ENCODE measurements at places on chromosomes 12 and 14.

DNA sequence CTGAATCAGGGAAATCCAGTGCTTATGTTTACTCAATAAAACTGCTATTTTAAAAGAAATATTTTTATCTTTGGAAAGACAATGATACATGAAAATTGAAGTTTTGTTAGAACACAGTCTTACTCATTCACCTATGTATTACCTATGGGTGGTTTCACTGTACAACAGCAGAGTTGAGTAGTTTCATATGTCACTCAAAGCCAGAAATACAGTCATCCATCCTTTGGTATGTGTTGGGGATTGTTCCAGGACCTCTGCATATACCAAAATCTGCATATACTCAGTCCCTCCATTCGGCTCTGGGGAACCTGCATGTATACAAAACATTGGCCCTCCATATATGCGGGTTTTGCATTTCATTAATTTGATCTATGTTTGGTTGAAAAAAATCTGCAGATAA lies 190.6 kb downstream of the GPHN start:
- no peak for DNase-seq

DNA sequence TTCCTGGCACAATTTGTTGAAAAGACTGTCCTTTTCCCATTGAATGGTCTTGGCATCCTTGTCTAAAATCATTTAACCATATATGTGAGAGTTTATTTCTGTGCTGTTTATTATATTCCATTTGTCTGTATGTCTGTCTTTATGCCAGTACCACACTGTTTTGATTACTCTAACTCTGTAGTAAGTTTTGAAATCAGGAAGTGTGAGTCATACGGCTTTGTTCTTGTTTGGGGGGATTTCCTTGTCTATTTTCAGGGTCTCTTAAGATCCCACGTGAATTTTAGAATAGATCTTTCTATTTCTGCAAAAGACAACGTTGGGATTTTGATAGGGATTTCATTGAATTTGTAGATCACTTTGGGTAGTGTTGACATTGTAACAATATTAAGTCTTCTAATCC lies 88.5 kb downstream of the MYRFL start:
- no peak for DNase-seq

DNA sequence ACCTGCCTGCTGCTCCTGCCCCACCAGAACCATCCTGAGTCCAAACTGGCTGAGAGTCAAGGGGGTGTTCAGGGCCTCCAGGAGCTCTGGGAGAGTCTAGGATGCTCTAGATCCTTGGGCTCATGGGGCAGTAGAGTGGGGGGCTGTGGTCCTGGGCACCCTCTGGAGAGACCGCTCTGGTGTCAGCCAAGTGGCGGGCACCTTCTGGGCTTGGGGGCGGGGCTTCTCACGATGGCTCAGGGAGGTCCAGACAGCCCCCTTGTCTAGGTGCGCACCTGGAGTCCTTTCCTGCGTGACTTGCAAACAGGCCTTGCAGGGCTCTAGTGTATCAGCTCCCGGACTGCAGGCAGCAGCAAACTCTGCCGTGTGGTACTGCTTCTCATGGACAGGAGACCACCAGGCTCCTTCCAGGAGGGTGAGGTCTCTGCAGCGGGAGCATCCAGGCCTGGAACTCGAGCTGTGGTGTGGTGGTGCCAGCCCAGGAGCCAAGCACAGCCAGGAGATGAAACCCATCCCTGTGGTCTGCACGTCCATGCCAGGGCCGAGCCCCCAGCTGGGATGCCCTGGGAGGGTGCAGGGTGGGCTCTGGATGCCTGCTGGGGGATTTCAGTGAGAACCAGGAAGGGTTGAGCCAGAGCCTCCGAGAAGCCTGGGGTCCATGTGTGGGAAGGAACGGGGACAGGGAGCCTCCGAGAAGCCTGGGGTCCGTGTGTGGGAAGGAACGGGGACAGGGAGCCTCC lies 15.0 kb downstream of the PACS2 start:
- DNase-seq: no peak

DNA sequence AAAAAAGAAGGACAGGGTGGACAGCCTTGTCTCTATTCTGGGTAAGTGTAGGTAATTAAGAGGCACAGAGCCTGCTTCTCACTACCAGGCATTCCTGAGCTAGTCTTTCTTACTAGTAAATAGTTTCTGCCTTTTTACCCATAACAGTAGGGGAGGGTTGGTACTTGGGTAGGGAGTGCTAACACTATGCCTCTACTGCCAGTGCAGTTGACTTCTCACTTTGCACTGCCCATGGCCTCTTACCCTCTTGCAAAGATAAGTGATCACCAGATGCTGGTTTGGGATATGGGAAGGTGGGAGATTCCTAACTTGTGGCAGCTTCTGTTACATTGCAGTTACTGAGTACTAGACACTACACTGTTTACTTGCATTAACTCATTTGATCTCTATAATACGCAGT lies 11.6 kb downstream of the AHSA1 start:
- no peak for DNase-seq

GRCh38 chr12:167959-168600 lies 45.9 kb downstream of the SLC6A12 start:
- DNase-seq: no peak

- no peak for DNase-seq
Measured at GRCh38 chr14:55388160-55388559, 23.5 kb downstream of the ATG14 start.

DNA sequence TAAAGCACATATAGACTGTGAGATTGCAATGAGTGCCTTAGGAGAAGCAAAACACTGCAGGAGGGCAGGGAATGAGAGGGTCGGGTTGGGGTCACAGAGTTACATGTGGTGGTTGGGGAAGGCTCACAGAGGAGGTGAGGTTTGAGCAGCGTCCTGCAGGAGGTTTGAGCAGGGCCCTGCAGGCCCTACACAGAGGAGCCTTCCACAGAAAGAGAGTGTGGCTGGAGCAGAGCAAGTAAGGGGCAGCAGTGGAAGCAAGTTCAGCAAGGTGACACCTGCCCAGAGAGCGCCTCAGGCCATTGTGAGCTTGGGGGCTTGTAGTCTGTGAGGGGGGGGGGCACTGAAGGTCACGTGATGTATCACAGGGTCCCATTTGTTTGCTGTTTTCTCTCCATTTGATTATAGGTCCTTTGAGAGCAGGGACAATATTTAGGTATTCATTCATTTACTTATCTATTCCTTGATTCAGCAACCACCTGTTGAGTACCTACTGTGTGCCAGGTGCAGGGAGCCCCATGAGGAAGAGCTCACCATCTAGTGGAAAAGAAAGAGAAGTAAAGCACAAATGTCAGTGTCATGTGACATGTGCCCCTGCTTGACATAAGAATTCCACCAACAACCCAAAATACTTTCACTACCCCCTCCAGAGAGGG lies 56.6 kb downstream of the GALNT16 start:
- DNase-seq: no peak

- no peak for DNase-seq
Measured at GRCh38 chr14:87084908-87085307, 908.1 kb downstream of the GALC start.

GRCh38 chr12:84069198-84069597 lies 843.4 kb downstream of the SLC6A15 start:
- no peak for DNase-seq

- DNase-seq: no peak
Measured at GRCh38 chr14:103708750-103709187, 6.5 kb downstream of the XRCC3 start.

- DNase-seq: no peak
Measured at GRCh38 chr14:54470701-54471100, 18.1 kb downstream of the GMFB start.

- no peak for DNase-seq
Measured at GRCh38 chr12:32270818-32271710, 128.3 kb upstream of the FGD4 start.

- no peak for DNase-seq
Measured at GRCh38 chr14:82595466-82595865, 1061.8 kb upstream of the SEL1L start.

DNA sequence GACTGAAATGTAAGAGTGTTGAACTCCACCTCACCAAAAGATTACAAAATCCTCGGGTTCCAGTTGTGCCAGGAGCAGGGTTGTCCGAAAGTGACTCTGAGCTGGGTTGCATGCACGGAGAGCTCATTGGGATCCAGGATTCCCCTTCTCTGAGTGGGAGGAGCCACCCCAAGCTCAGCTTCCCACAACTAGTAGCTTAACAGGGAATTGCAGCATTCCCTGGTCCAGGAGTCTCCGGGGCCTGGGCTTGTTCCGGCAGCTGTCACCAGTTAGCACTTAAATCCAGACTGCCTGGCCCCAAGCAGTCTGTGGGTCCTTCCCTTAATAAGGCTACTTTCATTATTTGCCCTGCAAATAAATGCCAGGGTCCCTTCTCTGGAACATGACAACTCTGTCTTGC lies 50.1 kb downstream of the CD9 start:
- no peak for DNase-seq

DNA sequence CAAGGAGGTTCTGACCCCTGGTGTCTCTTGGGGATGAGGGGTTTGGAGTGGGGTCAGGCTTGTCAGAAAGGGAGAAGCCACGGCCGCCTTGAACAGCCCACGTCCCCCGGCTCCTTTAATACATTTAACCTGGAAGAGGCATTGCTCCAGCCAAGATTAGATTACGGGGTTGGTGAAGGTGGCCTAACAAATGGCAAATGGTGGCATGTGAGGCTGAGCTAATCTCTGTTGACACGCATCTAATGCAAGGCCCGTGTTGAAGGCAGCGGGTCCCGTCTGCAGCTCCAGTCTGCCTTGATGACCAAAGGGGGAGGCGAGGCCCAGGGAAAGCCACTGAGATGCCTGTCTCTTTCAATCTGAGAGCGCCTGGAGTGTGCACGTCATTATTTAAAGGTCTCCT lies 673.7 kb upstream of the TBX3 start:
- DNase-seq: no peak

DNA sequence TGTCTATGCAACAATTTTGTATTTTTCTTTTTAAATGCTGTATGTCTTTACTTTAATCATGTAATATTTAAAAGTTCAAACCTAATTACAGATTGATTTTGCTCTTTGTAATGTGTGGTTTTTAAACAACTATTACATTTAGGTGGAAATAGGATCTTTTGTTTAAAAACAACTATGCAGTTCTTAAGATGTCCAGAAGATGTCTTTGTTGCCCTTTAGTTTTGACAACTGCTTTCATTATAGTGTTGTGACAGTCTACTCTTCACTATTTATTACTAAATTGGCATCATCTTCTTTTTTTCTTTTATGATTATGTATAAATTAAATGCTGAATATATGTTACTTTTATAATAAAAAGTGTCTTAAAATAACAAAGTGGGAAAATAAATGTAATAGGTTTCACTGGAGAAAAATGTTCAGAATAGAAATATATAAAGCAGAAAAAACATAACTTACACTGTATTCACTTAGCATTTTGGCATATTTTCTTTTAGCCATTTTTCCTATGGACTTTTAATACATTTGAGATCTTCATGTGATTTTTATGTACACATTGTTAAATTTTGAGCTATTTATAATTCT lies 27.1 kb upstream of the PCNX4 start:
- no peak for DNase-seq

DNA sequence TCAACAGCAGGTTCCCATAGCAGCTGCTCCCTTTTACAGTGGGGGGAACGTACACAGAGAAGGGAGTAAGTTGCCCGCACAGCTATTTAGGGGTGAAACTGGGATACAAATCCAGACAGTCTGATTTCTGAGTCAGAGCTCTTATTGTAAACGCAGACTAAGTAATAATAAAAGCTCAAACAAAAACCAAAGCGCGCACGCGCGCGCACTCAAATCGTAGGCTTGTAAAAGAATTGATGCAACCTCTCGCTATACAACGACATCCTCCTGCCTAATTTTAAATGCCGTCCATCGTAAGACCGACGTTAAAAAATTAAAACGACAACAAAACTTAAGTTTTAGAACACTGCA lies 747 bp upstream of the DACT1 start:
- DNase-seq: no peak

- no peak for DNase-seq
Measured at GRCh38 chr14:68669603-68670358, 123.1 kb downstream of the ZFP36L1 start.

- no peak for DNase-seq
Measured at GRCh38 chr12:88433997-88434703, 146.1 kb downstream of the KITLG start.

DNA sequence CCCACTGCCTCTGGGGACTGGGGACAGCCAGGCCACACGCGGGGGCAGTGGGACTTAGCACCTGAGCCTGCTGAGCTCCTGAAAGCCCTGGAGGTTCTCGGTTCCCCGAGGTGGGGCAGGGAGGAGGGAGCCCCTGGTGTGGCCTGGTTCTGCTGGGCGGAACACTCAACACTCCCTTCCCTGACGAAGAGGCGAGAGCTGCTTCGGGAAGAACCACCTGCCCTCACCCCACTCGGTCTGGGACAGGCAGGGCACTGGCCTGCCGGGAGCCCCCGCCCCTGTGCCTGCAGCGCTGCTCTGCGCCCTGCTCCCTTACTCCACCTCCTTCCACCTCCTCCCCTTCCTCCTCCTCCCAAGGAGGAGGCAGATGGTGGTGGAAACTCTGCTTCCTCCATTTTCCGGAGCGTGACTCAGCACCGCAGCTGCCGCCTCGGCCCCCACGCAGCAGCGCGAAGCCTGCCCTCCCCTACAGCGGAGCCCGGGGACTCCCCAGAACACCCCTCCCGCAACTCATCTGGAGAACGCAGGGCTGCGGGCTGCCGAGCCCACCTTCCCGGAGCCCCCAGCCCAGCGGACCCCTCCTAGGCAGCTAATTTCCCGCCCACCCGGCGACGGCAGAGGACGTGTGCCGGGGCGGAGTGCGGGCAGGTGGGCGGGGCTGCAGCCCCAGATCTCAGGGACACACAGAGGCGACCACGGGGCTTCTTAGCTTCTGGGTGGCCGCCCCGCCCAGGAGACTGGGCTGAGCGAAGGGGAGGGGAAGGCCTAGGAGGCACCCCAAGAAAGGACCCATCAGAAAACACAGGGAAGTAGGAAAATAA lies 11.7 kb upstream of the INF2 start:
- peak; percentile 70 for DNase-seq

GRCh38 chr12:95218150-95219133 lies 835 bp downstream of the VEZT start:
- no peak for DNase-seq

GRCh38 chr14:70027785-70028428 lies 148.7 kb downstream of the SMOC1 start:
- DNase-seq: peak; percentile 12

GRCh38 chr14:25756876-25757275 lies 706.9 kb upstream of the STXBP6 start:
- DNase-seq: no peak

- DNase-seq: no peak
Measured at GRCh38 chr14:22800346-22800745, 14.9 kb downstream of the SLC7A7 start.
